SIG-M5 (cell line): ENCODE measurements at places on chromosomes 16 and 17.

GRCh38 chr17:28634206-28634865 lies 10.6 kb downstream of the BLTP2 start:
- no peak for DNase-seq

GRCh38 chr16:74279805-74280204 lies 16.8 kb upstream of the PSMD7 start:
- no peak for DNase-seq

- no peak for DNase-seq
Observed at GRCh38 chr17:46198233-46198632, 5.0 kb upstream of the KANSL1 start.

- DNase-seq: no peak
Observed at GRCh38 chr16:83586036-83586435, 221.7 kb upstream of the HSBP1 start.

DNA sequence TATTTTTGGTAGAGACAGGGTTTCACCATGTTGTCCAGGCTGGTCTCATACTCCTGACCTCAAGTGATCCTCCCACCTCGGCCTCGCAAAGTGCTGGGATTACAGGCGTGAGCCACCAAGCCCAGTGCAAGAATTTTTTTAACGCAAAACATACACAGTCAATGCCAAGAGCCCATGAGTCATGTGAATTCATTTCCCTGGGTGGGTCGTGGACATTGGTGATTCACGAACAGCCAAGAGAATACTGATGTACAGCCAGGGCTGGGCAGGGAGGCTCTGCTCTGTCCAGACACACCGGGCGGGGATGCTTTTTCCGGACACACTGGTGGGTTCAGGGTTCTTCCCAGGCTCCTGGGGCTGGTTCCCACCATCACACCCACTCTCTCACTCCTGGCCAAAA lies 17.7 kb downstream of the SLC38A8 start:
- DNase-seq: no peak
